AG09319 (cell line): ENCODE measurements at places on chromosomes 2 and 18.

DNA sequence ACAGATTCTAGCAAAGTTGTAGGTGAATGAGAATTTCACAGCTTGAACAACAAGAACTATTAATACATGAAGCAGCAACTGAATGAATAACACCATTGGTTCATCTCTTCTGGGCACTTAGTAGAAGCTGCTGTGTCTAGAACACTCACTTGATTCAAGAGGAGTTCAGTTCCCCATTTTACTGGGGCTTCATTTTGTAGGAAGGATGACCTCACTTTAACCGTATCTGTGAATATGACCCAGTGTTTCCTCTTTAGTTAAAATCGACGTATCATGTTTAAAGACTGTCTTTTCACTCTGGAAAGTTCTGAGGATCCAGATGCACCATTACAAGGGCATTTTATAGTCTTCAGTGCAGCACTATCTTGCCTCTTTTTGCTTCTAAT lies 47.8 kb downstream of the LRRTM1 start:
- DNase-seq = no peak

GRCh38 chr18:54052732-54053429 lies 171.6 kb downstream of the MBD2 start:
- no peak for DNase-seq

- no peak for DNase-seq
These were observed 216.2 kb downstream of the GBX2 start for GRCh38 chr2:235951982-235952381.

GRCh38 chr18:79393635-79394533 lies 1.8 kb upstream of the NFATC1 start:
- peak; percentile 67 for DNase-seq
